ENCODE measurements at places on chromosomes 4 and X. TPM values are rescaled to one million over a fixed set of nuclear protein-coding genes. Genes with fewer than 3 reads are reported as not detected.

- DNase-seq = no peak
Measured at GRCh38 chr4:24489870-24490269, 94.5 kb downstream of the DHX15 start.

- DNase-seq = no peak
Measured at GRCh38 chr4:57443308-57443707, 333.1 kb upstream of the IGFBP7 start.

DNA sequence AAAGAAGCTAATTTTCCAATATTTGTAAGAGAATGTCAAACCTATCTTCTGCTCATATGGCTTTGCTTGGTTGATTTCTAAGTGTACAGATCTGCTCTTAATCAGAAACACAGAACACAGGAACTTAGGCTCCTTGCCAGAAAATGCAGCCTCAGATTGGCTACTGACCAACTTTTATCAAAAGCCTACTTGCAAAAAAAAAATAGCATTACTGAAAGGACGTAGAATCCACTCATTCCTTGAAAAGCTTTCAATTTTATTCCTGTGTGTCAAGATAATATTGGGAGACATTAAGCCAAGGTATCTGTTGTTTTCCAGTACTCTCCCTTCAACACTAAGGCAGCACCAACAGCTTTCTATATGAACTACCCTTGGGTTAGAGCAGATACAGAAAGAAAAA lies 127.6 kb upstream of the INTU start:
- DNase-seq = peak; percentile 16

DNA sequence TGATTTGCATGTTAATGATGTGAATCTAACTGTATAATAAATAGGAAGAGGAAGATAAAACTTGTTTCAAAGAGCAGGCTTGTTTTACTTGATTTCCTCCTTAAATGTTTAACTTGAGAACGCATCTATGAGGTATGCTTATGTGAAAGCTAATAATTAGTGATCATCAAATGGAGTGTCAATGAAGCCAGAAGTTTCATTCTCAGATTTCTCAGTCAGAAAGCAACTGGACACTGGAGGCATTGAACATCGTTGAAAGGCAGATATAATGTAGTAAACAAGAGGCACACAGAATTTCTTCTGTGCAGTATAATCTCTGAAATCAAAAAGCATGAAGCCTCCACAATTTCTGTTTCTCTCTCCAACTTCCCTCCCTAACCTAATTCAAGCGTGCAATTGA lies 672.9 kb downstream of the ADGRL3 start:
- DNase-seq = no peak

DNA sequence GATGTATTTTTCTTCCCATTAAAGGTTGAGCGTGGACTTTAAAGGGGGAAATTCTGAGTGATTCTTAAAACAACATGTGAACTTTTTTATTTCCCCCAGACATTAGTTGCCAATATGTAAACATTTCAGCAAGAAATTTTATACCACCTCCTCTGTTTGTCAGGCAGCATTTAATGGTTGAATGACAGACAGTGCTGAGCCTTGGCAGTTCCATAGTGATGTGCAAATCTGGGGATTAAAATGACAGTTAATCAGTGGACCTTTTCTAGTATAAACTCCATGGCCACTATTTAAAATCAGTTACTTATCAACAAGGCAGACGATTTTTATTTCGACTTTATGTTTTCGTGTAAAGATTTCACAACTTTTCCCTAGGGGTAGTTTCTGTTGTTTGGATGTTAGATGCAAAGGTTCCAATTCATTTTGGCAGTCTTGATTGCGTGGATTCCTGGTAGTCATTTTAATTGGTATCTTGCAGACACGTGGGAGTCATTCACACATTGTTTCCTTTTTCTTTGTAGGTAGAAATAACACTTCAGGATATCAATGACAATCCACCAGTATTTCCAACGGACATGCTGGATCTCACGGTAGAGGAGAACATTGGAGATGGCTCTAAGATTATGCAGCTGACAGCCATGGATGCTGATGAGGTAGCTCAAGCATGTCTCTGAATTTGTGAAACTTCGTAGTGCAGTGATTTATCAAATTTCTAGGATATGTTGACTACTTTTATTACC lies 83.7 kb downstream of the FAT4 start:
- DNase-seq = no peak

Gene HTN1
- total RNA-seq = not detected

Measured in A172 (cell line).